ENCODE measurements at places on chromosomes 1 and 21.

GRCh38 chr21:45055861-45056260 lies 18.5 kb upstream of the ADARB1 start:
- no peak for DNase-seq

DNA sequence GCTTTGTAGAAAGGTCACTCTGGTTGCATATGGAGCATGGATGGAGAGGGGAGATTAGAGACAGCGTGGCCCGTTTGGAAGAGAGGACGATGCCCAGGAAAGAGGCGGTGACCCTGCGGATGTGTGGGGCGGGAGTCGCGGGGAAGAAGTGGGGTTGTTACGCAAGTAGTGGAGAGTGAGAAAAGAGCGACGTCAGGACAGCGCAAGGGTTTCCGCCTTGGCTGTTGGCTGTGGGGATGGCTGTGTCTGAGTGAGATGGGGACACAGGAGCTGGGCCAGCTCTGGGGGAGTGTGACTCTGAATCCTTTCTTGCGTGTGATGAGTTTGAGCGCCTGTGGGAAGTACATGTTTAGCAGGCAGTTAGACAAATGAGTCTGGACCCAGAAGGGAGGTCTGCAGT lies 3.8 kb downstream of the B4GALT2 start:
- no peak for DNase-seq

- DNase-seq: no peak
These were observed 72.6 kb downstream of the TTC3 start for GRCh38 chr21:37145635-37146111.

GRCh38 chr1:199515261-199515660 lies 512.2 kb upstream of the NR5A2 start:
- DNase-seq: no peak

GRCh38 chr1:12556368-12556930 lies 61.6 kb downstream of the DHRS3 start:
- DNase-seq: no peak

DNA sequence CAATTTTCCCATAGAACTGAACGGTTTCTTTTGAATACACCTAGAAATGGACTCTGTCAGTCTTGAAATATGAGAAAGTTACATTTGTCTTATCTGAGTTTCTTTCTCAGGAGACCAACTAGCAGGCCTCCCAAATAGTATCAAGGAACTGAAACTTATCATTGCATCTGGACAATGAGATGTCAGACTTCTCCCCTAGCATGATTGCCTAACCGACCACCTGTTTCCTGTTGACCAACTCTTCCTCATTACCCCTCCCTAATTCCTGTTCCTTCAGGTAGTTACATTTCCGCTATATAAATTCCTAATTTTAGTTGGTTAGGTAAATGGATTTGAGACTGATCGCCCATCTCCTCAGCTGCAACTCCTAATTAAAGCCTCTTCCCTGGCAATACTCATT lies 1587.3 kb downstream of the NCAM2 start:
- no peak for DNase-seq

Measured in NCI-H774 (cell line).